ENCODE measurements at places on chromosomes 11 and 22.
A peak's percentile ranks its signal among the peaks of the same experiment; 100 is the strongest.

DNA sequence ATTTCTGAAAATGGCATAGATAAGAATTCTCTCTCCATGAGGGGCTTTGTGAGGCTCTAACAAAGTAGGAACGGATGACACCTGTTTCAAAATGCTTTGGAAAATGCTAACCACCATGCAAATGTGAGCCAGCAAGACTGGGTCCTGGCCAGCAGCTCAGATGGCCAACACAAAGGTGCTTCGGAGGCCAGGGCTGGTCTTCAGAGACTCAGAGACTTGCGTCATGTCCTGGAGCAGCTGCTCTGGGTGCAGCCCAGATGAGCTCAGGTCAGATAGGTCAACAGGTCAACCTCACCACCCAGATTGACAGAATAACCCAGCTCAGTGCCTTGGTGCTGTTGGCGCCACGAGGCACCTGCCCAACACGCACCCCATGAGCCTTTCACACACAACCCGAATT, 12.0 kb upstream of the TMEM121B start:
- DNase-seq, result no peak

- peak; percentile 57 for DNase-seq
Observed at GRCh38 chr22:40855979-40856512, 393 bp downstream of the ST13 start.

- no peak for DNase-seq
Observed at GRCh38 chr11:115802641-115803040, 298.4 kb upstream of the CADM1 start.

DNA sequence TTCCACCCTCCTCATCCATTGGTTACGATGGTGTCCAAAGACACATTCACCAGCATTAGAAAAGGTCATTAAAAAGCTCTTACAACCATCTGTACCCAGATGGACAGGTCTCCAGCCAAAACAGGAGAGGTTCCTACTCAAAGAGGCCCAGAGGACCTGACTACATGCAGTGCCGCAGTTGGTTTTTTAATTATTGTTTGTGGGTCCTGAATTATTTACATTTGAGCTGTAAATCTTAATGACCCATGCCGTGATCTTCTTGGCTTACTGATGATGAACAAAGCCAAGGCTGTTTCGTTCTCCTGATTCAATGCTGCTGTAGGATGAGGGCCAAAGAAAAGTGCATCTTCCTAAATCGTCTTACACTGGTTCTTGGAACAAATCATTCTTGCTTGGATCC, 83.7 kb downstream of the CADM1 start:
- DNase-seq, result no peak

DNA sequence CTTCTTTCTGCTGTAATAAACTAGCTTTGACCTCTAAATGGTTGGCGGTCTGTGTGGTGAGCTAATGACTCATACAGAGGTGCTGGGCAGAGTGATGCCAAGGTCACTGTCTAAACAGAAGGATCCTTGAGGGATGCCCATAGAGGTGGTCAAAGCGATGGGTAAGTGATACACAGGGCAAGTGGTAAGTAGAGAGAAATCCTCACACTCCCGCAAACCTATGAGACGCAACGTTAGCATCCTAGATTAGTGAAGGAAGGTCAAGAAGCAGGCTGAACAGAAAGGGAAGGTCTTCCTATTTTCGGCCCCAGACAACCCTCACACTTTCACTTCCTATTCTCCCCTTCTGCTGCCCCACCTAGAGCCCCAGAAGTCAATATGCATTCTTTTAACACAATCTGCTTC, 65.6 kb upstream of the SESN3 start:
- no peak for DNase-seq

- no peak for DNase-seq
Observed at GRCh38 chr11:68525930-68526329, 65.4 kb downstream of the PPP6R3 start.

- no peak for DNase-seq
Observed at GRCh38 chr11:10076458-10077141, 217.4 kb downstream of the SBF2 start.

GRCh38 chr11:81915045-81915444, 818.6 kb downstream of the FAM181B start:
- no peak for DNase-seq

All from hematopoietic multipotent progenitor cell (in vitro differentiated cells).